ENCODE measurements at places on chromosomes 16 and 17. TPM values are rescaled to one million over a fixed set of nuclear protein-coding genes. Genes with fewer than 3 reads are reported as not detected.

GRCh38 chr16:88130681-88131080 lies 179.4 kb downstream of the BANP start:
- DNase-seq: no peak

CD300E gene
- 1.2 TPM for total RNA-seq

DNA sequence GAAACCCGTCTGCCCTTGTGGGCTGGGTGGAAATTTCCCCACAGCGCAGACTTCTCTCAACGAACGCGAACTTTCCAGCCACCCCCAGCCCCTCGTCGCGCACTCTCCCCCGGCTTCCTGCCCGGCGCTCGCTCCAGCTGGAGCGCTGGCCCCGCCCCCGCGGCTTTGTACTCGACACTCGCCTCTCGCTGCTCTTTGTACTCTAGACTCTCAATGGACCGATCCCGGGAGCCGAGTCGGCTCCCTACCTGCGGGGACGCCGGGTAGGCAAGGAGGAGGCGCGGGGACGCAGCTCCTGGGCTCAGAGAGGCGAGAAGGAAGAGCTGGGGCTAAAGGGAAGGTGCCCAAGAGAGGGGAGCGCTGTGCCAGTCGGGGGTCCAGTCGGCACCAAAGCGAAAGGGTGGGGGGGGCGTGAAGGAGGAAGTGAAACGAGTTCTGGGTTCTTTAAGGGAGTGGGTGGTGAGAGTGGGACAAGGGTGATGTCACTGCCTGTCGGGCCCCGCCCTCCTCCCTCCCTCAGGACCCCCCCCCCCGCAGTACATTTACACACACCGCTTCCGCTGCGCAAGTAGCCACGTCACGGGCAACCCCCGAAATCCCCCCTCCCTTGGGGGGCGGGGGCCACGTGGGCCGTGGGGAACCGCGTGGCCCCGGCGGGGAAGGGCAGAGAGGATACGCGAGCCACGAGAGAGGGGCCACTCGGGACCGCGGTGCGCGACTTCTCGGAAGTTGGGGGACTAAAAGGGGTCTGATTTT lies 9.7 kb downstream of the KDM6B start:
- DNase-seq: peak; percentile 64

GRCh38 chr16:56246051-56246817 lies 54.9 kb downstream of the GNAO1 start:
- no peak for DNase-seq

GRCh38 chr17:31696184-31696602 lies 162.9 kb downstream of the COPRS start:
- peak; percentile 71 for DNase-seq

GRCh38 chr16:70685061-70685937 lies 554 bp downstream of the MTSS2 start:
- no peak for DNase-seq

- DNase-seq: no peak
Measured at GRCh38 chr17:55749985-55750384, 866 bp upstream of the PCTP start.

DNA sequence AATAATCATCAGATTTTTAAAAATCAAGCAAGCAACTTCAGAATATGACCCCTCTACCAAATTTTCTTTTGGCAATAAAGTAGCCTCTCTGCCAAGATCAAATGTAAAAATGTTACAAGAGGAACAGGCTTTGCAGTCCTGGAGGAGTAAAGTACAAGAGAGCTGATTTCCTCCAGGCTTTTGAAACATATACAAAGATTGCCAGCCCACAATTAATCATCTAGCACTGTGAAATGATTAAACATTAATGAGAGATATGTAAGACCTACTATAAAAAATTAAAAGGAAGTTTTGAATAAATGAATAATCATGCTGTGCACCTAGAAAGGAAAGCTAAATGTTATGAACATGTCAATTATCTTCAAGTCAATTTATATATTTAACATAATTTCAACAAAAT lies 26.3 kb downstream of the TXNDC11 start:
- DNase-seq: no peak

DNA sequence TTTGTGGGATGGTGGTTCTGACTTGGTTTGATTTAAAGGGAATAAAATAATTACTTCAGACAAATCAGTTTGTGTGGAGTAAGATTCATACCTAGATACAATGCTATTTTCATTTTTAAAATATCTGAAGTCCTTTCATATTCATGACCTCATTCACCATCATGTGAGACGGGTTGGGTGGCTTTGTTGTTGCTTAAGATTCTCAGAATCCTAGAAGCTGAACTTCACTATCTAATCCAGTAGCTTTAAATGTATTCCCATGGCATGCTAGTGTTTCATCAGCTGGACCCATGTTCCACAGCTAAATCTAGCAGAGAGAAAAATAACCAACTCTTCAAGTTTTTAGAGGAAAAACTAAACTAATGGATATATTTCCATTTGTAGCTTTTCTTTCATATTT lies 2.7 kb upstream of the AMFR start:
- no peak for DNase-seq

GRCh38 chr16:17921357-17921978 lies 415.1 kb downstream of the NPIPA8 start:
- DNase-seq: no peak

DNA sequence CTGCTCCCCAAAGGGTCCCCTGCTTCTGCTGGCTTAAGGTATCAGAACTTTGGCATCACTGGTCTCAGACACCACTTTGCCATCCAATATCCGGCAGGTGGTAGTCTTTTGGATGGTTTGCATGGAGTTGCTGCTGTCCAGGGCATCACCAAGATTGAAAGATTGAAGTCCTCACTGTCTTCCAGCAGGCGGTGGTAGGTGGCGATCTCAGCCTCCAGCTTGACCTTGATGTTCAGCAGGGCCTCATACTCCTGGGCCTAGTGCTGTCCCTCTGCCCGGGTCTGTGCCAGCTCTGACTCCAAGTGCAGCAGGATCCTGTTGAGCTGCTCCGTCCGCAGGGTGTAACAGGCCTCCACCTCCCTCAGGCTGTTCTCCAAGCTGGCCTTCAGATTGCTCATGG lies 43.0 kb upstream of the TMEM97 start:
- no peak for DNase-seq

- DNase-seq: no peak
Measured at GRCh38 chr17:34285286-34285792, at the start of gene CCL11. Gene CCL11 (plus strand): TSS chr17:34285742. CDS start chr17:34285809, 67 bp downstream.

ORAI3 gene
- 10.3 TPM for total RNA-seq

- no peak for DNase-seq
Measured at GRCh38 chr17:17109907-17110306, 67.7 kb downstream of the MPRIP start.

TSC2 gene
- total RNA-seq: 58.9 TPM

DNA sequence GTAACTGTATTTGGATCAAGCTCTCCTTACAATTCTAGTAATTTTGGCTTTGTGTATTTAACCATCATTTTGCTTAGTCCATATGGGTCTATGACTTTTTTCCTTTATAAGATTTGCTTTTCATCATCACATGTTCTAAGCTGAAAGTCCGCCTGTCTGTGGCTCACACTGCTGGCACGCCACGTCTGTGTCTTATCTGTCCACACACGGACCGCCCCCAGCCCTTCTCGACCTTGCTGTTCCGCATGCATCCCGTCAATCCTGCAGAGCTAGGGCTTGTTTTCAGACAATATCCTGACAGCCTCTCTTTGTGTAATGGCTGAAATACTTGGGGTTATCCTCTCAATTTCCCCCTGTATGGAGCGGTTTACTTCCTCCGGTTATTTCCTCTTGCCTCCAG lies 8.4 kb upstream of the ALDH3A1 start:
- no peak for DNase-seq

CCDC102A gene
- total RNA-seq: 8.0 TPM

DNA sequence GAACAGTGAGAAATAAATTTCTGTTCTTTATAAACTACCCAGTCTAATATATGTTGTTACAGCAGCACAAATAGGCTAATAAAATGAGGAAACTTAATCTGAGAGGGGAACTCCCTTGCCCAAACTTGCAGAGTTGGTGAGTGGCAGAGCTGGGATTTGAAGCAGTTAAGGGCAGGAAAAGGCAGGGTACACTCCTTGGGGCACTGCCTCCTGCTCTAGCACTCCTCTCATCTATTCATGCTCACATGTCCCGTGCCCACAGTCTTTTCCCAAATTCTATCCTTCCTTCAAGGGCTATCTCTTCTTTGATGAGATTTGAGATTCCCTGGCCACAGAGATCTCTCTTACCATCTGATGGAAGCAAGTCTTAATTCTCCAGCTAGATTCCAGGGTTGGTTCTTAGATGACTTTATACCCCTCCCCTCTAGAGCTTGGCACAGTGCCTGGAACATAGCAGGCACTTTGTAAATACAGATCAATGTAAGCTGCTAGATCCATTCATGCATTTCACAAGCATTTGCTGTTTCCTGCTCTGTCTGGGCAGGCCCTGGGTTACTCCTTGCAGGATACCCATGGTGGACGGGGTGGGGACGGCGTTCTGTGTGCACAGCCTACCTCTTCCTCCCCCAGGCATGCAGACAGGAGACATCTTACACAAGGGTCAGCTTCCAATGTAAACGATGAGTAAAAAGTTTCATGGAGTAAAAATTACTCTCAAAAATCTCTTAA lies 39.2 kb upstream of the ABCC12 start:
- peak; percentile 2 for DNase-seq

- DNase-seq: no peak
Measured at GRCh38 chr17:73693071-73693470, 48.8 kb upstream of the SDK2 start.

- DNase-seq: peak; percentile 43
Measured at GRCh38 chr17:73025041-73025560, 67.4 kb downstream of the SLC39A11 start.

- peak; percentile 23 for DNase-seq
Measured at GRCh38 chr16:87806641-87807546, 41.1 kb upstream of the KLHDC4 start.

DNA sequence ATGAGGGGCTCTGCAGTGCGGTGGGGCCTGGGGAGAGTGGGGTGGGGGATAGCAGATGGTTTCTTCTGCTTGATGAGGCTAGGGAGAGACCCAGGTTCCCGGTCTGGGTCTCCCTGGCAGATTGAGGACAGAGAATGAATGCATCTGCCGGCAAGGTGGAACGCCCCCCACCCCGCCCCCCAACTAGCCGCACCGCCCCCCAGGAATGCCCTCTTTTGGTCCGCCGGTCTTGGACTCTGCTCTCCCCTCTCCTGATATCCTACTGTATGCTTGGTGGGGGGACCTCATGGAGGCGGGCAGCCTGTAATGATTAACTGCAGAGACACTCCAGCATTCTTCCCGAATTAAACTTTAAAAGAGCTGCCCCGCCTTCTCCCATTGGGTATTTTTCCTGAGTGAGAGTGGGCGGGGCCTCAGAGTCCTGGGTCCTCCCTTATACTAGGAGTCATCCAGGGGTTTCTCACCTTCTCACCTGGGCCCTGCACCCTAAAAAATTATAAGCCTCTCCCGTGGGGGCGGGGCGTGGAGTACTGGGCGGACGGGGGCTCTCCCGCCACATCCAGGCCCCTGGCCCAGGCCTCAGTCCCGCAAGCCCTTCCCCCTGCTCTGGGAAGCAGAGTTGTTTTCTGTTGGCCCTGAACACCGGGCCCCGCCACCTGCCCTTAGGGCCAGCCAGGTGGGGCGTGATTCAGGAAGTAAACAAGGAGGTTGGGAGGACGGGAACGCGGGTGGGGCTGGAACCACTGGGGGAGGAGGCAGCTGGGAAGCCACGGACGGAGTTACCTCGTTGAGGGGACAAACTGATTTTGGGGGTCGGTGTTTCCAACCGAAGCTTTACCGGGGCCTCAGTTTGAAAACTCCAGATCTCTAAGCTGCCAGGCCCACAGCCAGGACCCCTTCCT lies 1.5 kb downstream of the GRB7 start:
- DNase-seq: peak; percentile 10

DNA sequence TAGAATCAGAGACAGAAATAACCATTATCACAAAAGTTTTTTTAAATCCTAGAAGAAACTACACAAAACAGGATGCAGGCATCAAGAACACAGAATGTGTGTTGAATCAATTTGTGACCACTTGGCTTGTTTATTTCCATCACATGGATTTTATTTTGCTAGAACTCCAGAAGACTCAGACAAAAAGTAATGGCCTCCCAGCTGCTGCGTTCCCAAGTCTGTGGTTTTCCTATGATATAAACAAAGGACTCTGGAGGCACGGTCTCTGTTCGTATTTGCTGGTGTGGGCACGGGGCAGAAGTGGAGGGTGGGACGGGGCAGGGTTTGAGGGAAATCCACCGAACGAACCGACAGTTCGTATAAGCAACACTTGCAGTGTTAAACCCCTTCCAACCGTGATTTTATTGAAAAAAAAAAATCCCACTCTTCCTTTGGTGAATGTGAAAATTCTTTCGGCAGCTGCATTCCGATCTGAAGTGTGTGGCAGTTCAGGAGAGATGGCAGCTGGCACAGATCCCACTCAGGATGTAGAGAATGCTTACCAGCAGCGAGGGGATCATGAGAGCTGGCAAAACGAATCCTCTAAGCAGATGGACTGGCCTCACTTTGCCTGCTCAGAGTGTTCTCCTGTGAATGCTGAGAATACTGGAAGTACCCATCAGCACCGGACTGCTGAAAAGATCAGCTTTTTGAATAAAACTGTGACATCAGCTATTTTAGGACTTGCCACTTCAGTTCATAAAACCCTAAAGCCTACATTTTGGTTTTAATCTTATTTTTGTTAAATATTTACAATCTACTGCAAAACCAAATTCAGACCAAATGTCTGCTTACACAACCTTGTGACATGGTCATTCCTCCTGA lies 165.2 kb downstream of the VPS53 start:
- peak; percentile 55 for DNase-seq

DNA sequence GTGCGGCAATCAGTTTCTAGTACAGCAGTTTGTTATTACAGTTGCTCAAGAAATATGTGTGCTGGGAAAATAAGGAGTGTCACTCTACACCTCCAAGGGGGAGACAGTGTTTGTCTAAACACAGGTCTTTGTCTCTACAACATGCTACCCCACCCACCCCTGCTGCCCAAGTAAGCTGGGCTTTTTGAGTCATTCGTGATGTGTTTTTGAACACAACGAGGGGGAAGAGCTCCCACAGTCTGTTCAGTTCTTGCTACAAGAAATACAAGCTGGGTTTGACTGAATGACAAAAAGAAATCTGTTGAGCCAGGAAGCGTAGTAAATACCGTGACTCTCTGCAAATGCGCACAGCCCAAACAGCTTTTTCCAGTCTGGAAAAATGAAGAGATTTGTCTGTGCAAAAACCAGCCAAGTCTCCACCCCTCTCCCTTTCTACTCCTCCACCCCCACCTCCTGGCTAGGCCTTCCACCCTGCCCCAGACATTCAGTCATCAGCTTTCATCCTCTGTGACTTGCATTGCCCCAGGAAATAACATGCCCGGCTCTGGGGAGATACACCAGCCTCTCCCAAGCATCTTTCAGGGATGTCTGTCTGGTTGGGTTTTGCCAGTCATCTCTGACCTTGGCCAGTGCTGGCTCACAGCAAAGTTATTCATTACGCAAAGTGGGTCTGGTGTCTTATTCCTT lies 25.7 kb downstream of the CHD9 start:
- peak; percentile 98 for DNase-seq

NPIPA7 gene
- total RNA-seq: 4.0 TPM
